Esophagus squamous epithelium (tissue), 5 donors: ENCODE measurements at places on chromosomes 4 and X.

DNA sequence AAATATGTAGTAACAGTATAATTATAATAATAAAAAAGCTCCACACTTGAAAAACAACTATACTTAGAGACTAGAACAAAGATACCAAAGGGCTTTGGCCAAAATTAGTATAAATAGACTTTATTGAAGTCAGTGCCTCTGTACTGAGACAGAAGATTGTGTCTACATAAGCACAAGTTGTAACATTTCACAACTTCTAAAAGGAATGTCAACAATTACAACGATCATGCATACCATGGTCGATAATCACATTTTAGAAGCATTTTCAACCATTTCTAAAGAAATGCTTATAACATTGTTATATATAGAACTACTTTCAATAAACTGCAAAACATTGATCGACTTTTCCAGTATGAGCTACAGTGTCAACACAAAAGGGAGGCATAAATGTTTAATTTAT is 57.0 kb downstream of the DHX15 start:
- no peak for DNase-seq

- DNase-seq = no peak
These were observed 60.3 kb downstream of the USP11 start for GRCh38 chrX:47293106-47293505.

- DNase-seq = no peak
These were observed 583.0 kb downstream of the BCOR start for GRCh38 chrX:39514801-39515200.

DNA sequence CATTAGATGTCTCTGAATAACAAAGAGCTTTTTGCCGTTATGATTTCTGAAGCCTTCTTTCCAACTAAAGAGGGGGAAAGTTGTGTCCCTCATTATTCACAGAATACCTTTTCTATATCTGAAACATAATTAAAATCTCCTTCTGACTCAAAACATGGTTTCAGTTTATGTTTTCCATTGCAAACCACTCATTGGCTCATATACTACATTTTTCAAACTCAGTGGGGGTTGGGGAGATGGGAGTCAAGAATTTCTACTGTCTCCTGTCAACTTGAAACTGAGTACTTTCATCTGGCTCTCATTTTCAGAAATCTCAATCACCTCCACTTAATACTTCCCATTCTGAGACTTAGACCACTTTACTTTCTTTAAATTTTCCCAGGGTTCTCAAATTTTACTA is 1839.5 kb upstream of the PCDH10 start:
- no peak for DNase-seq

DNA sequence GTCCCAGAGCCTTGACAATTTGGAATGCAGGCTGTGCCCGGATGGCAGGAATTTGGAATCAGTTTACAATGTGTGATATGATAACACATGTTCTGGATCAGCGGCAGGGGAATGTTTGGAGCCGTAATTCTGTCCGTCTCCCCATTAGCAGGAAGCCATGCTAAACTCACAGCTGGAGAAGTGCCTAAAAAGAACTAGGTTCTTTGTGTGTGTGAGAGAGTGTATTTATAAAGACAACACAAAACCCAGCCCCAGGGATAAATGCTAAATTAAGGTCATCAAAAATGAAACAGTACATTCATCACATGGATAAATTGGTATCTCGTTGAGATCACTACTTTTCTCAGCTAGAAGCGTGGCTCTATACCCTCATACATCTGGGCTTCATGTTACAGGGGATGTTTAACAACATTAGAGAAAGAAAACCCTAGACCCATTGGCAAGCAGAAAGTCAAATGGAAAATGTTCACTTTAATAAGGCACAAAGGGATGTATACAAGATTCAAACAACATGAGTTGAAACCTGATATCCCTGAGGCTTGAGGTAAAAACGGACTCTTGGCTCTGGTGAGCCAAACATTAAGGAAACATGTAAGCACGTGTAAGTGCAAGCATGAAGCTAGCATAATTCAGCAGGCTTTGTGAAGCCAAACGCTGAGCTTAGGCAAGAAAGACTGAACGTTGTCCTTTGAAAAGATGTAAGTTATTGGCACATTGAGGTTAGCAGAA is 18.0 kb upstream of the TMEM131L start:
- no peak for DNase-seq

GRCh38 chr4:13535708-13536361 is 8.5 kb downstream of the NKX3-2 start:
- DNase-seq = no peak

DNA sequence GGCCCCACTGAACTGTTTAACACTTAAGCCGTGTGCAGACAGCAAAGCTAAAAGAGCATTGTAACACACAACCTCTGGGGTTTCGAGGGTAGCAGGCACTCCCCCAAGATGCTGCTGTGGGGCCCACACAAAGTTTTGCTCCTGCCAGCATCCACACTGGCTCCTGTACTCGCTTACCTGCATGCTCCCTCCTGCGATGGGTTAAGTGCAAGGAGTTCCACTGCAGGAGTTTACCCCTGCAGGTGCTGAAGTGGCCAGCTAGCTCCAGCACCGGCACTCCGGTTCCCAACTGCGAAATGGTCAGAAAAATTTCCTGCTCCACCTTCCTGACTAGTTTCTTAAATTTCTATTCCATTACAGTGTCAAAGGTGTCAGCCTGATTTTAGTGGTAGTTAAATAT is 443.5 kb downstream of the PCDH10 start:
- DNase-seq = no peak

DNA sequence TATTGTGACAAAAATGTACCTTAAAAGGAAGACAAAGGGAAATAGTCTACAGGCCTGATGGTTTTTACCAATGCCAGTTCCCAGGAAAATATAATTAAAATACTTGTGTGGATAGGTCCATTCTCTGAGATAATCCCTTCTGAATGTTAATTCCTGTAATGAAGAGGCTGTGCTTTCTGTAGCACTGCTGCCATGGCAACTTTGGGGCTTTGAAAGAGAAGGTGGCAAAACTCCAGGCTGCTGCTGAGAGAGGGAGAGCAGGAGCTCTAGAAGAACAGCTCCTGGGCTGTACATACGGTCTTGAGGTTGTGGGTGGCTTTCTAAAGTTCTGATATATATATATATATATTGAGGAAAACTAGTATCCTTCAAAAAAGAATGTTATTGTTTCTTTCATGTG is 125.4 kb downstream of the PDLIM5 start:
- no peak for DNase-seq

GRCh38 chr4:70473679-70474078 is 1.7 kb downstream of the MUC7 start:
- no peak for DNase-seq

DNA sequence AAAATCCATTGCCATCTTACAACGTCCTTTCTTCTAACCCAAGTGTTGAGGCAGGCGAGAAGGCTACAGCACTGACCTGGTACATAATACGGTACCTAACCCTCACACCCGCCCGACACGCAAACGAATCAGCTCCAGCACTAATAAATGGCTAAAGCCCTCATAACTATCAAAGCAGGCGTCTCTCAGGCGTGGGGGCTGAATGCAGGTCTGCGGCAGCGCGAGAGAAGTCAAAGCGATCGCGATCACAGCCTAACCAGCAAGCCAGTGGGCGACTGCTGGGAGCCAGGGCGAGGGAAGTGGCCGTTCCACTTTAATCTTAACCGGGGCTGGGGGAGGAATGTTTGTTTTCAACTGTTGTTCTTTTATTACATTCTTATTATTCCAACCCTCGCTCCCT is 1.5 kb downstream of the CDX4 start:
- DNase-seq = no peak

- no peak for DNase-seq
These were observed 38.2 kb upstream of the MTNR1A start for GRCh38 chr4:186593587-186593973.

GRCh38 chrX:97705936-97706335 is 822.2 kb downstream of the RPA4 start:
- no peak for DNase-seq

- no peak for DNase-seq
These were observed 159.3 kb downstream of the PALLD start for GRCh38 chr4:168656055-168656660.

DNA sequence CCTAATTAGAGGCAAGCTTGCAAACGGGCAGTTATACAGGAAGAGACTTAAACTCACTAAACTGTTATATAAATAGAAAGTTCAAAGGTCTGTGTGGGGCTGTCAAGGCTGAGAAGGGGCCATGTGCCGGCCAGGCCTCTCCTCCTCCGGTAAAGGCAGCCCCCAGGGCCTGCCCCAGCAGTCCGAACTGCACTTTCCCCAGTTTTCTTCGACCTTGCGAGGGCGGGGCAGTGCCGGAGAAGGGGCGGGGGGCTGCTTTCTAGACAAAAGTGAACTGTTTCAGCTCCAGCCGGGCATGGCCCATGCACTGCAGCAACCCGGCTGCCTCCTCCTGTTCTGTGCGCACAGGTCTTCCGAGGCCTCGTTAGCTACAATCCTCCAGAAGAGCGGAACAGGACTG is 4.1 kb downstream of the AFF2 start:
- no peak for DNase-seq

GRCh38 chr4:189036906-189037305 is 897.7 kb downstream of the TRIML1 start:
- DNase-seq = no peak

GRCh38 chr4:184897895-184898294 is 72.1 kb upstream of the ACSL1 start:
- no peak for DNase-seq

- no peak for DNase-seq
These were observed 48.8 kb upstream of the HMX1 start for GRCh38 chr4:8920289-8920965.

- no peak for DNase-seq
These were observed 538.2 kb downstream of the DMD start for GRCh38 chrX:32673193-32673592.

GRCh38 chrX:14753441-14753840 is 119.4 kb downstream of the FANCB start:
- no peak for DNase-seq

GRCh38 chrX:124860736-124861135 is 458.9 kb upstream of the TEX13C start:
- DNase-seq = no peak

GRCh38 chrX:78532363-78532762 is 126.8 kb downstream of the RTL3 start:
- no peak for DNase-seq

- no peak for DNase-seq
These were observed 10.7 kb upstream of the NPY2R start for GRCh38 chr4:155197757-155198156.

- no peak for DNase-seq
These were observed 232.3 kb upstream of the TENM3 start for GRCh38 chr4:182010876-182011275.

GRCh38 chr4:74651198-74651597 is 143.1 kb downstream of the BTC start:
- DNase-seq = no peak

DNA sequence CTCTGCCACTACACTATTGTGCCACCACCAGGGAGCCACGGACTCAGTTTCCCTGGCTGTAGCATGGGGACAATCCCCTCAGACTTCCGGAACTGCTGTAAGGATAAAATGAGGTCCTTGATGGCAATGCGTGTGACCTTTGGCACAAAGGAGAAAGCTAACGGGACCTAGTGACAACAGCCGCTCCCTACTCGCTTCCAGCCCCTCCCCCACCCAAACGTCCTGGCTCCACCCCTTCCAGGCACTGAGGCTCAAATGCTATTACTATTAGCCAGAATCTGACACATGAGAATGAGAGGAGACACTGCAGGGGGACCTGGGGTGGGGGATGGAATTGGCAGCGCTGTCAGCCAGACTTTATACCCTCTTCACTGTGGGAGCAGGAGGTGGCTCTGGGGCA is 5.4 kb upstream of the DUSP9 start:
- no peak for DNase-seq

- no peak for DNase-seq
These were observed 10.3 kb downstream of the GPR174 start for GRCh38 chrX:79154596-79155359.

- DNase-seq = no peak
These were observed 1.5 kb downstream of the TMEM156 start for GRCh38 chr4:39030725-39031124.

GRCh38 chr4:19193274-19193981 is 1058.3 kb upstream of the SLIT2 start:
- no peak for DNase-seq

DNA sequence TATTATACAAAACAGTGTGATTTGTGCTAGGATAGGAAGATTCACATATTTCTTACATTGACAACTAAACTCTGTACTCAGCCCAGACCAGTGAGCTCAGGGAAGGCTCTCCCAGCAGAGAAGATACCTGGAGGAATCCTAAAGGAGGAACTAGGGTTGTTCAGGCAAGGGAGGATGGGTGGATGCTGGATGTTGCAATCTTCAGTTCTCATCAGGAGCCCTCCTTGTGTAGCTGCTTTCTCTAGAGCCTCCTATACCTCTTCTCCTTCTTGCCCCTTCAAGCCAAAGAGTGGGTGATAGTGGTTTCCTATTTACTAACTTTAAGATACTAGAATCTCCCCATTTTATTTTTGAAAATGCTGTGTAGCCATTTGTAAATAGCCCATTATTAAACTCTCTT is 117.3 kb downstream of the NKX6-1 start:
- DNase-seq = no peak

- DNase-seq = no peak
These were observed 734 bp downstream of the STOX2 start for GRCh38 chr4:183905593-183906488.

GRCh38 chr4:30753316-30753715 is 33.1 kb downstream of the PCDH7 start:
- no peak for DNase-seq

GRCh38 chr4:177596035-177596434 is 153.8 kb upstream of the AGA start:
- DNase-seq = no peak

DNA sequence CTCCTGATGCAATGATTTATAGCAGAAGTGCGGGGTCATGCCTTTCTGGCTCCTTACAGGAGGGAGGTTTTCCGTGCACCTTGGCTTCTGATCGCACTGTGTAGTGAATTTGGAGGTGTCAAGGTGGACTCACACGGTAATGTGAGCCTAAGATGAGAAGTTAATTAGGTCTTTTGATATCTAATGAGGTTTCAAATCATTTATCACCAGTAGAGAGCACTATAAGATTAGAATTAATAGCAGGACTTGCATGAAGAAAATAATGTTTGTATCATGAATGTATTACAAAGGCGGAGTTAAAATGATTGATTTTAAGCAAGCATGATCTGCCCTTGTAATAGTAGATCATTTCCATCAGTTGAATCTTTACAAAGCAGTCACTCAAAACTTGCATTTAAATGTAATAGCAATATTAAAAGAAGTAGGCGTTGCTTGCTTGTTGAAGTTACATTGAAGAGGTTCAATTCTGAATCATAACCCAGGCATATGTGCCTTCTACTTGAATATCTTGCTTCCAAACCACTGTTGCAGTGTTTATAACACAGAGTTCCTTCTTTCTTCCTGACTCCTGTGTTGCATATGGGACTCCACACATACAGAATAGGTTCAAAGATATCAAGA is 152.1 kb downstream of the FMR1NB start:
- DNase-seq = no peak

DNA sequence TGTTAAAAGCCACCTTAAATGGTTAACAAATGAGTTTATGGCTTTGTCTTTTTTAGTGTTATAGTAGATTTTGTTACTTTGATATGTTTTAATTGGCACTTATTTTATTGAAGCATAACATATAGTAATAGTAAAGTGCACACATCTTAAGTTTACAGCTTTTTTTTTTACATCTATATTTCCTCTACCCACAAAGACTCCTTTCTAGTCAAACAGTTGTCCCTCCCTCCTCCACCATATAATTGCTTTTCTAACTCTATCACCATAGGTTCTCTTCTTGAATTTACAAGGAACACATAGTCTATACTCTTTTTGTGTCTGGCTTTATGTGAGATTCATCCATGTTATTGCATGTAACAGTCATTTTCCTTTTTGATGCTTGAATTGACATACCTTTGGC is 71.5 kb downstream of the PDK3 start:
- no peak for DNase-seq
